ENCODE measurements at places on chromosomes 5 and 9.
A peak's percentile ranks its signal among the peaks of the same experiment; 100 is the strongest.

DNA sequence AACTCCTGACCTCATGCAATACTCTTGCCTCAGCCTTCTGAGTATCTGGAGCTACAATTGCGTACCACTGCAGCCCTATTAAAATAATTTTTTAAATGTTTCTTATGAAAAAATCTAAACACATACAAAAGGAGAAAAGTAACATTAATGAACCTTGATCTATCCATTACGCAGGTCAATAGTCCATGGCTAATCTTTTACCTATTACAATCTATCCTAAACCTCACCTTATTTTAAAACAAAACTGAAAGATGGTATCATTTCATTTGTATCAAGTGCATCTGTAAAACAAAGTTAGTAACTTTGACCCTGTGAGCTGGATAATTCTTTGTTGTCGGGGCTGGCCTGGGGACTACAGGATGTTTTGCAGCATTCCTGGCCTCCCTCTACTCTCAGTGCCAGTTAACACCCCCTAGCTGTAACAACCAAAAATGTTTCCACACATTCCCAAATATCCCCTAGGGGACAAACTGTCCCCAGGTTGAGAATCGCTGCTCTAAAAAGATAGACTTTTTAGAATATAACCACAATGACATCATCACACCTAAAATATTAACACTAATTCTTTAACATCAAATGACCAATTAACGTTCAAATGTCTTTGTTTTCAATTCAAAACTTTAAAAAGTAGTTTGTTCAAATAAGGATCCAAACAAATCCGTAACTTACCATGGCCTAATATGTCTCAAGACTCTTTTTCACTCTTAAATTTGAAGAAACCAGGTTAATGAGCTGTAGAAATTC lies 54.8 kb downstream of the RNF38 start:
- DNase-seq = peak; percentile 55

DNA sequence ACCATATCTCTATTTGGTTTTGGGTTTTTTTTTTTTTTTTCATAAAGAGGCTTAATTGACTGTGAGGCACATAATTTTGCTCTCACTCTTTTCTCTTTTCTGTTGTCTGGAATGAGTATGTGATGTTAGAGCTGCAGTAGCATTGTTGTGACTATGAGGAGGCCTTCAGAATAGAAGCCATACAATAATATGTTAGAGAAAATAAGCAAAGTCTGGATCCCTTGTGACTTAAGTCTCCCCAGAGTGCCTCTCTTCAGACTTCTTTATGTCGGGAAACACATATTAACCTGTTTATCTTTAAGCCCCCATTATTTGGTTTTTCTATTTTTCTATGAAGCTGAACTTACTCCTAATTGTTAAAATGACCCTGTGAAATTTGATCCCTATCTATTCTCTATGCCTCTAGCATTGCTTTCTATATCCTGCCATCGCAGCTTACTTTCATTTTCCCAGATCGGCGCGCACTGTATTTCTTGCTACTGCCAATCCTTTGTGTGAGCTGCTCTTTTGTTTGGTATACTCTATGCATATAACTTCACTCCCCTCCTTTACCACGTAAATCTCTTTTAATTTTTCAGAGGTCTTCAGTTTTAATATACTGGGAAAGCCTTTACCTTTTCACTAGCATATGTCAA lies 372.5 kb upstream of the KCNN2 start:
- DNase-seq = no peak

GRCh38 chr5:107809201-107810034 lies 138.7 kb upstream of the EFNA5 start:
- DNase-seq = peak; percentile 30

- DNase-seq = no peak
These were observed 171.0 kb upstream of the OTULINL start for GRCh38 chr5:14410394-14411201.

DNA sequence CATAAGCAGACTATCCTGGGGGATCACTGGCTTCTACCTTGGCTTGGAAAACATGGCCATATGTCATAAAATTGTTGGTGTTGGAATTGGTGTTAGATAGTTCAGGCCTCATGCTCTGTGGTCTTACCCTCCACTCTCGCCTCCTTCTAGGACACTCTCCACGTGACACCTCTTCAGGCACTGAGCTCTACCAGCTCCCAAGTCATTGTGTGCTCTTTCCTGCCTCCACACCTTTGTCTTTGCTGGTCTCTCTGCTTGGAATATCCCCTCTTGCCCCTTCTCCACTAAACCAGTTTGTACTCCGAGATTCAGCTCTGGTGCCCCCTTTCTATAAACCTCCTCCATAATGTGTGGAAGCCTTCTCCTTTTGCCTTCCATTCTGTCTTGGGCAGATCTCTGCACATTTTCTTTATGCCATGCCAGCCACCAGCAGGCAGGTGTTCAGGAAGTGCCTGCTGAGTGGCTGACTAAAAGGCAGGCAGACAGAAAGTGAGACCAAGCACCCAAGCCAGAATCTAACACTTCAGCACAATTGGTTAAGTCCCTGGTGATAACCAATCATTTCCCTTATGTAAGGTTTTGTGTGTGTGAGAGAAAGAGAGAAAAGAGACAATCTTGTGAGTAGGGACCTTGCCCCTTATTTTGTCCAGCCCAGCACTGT lies 37.7 kb downstream of the SAR1B start:
- DNase-seq = no peak

GRCh38 chr9:93161786-93162562 lies 22.0 kb upstream of the WNK2 start:
- no peak for DNase-seq
